ENCODE measurements at places on chromosomes 12 and 14.

- DNase-seq: no peak
Observed at GRCh38 chr12:130796985-130797686, 41.9 kb downstream of the STX2 start.

GRCh38 chr12:11877102-11877826 is 193.5 kb upstream of the BCL2L14 start:
- no peak for DNase-seq

DNA sequence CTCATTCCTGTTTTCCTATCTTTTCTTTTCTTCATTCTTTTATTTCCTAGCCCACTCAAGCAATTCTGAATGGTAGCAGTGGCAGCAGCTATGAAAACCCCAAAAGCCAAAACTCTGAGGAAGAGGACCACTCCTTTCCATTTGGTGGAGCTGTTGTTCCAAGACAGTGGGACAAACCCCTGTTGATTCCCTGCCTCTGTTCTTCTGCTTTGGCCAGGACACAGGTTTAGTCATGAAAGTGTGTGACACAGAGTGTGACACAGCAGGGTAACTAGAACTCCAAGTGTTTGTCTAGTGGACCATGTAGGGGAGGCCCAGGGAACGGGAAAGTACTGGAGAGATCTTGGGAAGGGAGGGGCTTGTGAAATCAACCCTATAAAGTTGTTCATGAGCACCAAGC is 71.1 kb downstream of the PTCSC3 start:
- peak; percentile 56 for DNase-seq

DNA sequence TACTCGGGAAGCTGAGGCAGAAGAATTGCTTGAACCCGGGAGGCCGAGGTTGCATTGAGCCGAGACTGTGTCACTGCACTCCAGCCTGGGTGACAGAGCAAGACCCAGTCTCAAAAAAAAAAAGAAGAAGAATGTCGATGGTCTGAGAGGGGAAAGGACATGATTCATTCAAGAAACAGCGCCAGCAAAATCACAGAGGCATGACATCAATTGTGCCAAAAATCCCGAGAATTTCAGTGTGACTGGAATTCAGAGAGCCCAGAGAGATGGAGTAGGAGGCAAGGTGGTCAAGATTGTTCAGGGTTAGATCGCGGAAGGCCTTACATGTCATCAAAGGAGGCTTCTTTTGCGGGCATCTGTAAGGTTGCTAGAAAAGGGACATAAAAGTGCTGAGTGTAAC is 483.3 kb downstream of the VRK1 start:
- DNase-seq: no peak

DNA sequence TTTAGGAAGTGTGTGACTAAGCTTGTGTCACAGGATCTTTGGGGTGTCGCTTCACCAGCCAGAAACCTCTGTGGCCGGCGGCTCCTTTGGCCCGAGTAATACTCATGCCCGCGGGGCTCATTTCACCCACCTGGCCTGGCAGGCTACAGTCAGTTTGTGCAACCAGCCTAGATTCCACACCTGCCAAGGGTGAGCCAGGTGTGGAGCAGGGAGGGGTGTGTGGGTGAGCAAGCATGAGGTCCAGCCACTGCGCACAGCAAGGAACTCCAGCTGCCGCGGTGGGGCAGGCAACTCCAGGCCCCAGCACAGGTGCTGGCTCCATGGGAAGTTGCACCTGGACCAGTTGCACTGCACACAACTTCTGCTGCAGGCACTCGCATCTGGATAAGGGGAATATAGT is 462.3 kb upstream of the LRFN5 start:
- no peak for DNase-seq

Data from NCI-H1105 treated with DMSO at 0.1 percent for 48 hours (cell line).